ENCODE measurements at places on chromosomes 1 and 21.
A peak's percentile ranks its signal among the peaks of the same experiment; 100 is the strongest.

GRCh38 chr1:206100226-206100815, 16.9 kb downstream of the AVPR1B start:
- DNase-seq = no peak

DNA sequence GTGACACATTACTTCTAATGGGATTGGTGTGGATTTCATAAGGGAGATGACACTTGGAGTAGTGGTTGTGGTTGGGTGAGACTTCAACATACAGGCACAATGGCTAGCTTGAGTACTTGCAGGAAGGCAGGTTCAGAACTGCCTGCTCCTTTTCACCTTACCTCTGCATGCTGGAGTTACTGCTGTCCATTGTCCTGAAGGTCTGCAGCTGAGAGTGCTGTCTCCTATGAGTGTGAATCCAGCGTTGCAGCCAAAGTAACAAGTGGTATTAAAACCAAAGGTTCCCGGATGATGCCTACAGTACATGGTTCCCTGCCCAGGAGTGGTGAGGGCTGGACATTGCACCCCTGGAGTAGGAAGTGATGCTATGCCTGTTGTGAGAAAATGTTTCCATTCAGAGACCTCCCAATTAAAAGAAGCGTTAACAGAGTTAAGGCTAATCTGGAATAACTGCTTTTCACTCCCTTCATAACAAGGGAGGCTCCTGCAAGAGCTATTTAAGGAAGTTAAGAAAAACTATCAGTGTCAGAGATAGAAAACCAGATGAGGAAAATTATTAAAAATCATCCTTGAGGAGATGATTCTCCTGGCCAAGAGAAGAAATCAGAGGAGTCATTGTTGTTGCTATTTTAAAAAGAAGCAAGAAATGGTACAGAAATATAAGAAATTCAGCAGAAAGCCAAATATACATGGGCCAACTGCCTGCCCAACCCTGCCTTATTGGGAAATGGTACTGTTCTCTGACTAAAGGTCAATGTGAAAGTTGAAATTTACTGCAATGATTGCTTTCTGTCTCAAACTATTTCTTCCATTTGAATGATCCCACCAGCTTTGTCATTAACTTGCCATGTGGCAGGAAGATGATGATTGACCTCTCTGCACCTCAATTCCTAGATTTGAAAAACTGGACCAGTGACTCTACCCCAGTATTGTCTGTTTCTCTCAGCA, 9.8 kb upstream of the F5 start:
- DNase-seq = no peak

DNA sequence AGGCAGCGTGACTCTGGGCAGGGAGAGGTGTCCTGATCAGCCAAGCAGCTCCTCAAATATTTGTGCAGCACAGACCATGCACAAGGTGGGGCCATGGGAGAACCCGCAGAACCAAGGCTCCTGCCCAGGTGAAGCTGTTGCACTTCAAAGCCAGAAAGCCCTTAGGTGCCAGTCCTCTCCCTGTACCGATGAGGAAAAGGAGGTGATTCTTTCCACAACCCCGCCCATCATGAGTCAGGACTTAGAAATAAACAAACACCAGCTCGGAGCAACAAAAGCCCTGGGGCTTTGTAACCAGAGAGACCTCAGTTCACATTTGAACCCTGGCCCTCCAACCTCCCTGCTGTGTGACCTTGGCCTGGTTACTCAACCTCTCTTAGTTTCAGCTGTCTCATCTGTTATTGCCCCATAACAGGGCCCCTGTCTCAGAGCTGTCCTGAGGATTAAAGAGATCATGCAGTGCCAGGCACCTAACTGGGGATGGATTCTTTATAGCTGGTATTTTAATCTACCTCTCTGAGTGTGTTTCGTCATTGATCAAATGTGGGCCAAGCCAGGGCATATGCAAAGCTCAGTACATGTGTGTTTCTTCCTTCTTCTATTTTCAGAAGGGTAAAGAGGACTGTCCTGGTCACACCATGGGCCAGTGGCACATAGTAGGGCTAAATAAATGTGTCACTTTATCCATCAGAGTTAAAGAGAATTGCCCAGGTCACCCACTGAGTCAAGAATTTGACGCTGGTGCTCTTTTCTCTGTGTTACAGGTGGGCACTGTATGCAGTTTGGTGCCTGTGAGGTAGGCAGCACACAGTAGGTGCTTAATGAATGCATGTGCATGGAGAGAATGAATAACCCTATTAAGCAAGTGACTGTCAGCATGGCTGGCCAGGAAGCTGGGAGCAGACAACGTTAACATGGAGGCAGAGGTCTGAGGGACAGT, 1.4 kb downstream of the LDLRAD1 start:
- DNase-seq = no peak

DNA sequence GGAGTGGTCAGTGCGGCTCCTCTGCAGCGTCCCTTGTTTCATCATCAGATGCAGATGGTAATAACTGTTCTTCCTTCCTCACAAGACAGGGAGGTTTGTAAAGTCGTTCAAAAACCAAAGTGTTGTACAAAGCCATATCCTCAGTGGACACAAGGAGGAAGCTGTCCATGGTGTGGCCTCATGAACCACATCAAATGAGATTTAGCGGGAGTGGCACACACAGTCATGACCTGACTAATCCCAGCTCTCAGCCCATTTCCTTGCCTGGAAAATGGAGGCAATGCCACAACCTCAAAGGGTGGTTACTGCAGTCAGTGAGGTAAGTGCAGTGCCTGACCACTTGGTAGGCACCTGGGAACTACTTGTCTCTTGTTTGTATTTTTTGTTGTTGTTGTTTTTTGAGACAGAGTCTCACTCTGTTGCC, 13.4 kb downstream of the ENTREP3 start:
- DNase-seq = no peak

DNA sequence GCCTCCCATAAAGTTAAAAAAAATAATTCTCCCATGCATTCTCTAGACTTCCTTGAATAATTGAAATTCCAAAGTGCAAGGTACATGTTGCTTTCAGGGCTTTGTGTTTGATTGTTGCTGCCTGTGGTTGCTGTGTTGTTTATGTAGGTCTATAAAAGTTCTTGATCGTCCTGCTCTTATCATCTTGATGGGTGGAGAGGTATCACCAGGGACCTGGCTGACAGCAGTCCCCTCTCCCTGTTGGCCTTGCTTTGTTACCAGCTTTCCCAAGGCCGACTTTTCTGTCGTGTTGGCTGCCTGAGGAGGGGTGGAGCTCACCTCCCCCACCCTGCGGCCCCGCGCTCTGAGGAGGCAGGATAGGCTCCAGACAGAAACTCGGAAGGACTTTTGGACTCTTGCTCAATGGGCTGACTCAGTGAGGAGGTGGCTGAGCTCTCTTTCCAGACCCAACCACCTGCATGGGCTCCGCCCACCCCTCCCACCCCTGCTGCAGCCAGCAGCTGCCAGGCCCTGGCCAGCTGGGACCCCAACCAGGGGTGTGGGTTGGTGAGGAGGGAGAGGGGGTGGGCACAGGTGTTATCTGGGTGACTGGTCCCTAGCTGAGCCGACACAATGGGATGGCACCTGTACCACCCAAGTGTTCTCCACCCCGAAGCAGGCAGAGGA, 2.0 kb downstream of the INAVA start:
- no peak for DNase-seq

DNA sequence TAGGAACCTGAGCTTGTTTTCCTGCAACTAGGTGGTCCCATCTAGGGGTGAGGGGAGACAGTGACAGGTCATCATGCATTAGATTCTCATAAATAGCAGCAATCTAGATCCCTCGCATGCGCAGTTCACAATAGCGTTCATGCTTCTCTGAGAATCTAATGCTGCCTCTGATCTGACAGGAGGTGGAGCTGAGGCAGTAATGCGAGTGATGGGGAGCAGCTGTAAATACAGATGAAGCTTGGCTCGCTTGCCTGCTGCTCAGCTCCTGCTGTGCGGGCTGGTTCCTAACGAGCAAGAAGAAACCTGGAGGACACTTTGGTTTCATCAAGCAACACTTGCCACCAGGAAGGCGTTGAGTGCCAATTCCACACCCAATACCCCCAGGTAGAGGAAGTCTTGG, 95.1 kb upstream of the OLIG2 start:
- DNase-seq = no peak

- DNase-seq = no peak
Measured at GRCh38 chr21:15928196-15928595, 198.4 kb downstream of the USP25 start.

GRCh38 chr1:226308166-226308722, 720 bp downstream of the LIN9 start:
- DNase-seq = peak; percentile 0

- DNase-seq = no peak
Measured at GRCh38 chr1:64909031-64909430, 57.3 kb downstream of the JAK1 start.

- no peak for DNase-seq
Measured at GRCh38 chr1:40352126-40352525, 21.4 kb upstream of the SMAP2 start.

- no peak for DNase-seq
Measured at GRCh38 chr1:99685516-99686180, 39.7 kb downstream of the PALMD start.

- DNase-seq = no peak
Measured at GRCh38 chr1:237025358-237026074, 16.5 kb upstream of the RYR2 start.

- DNase-seq = no peak
Measured at GRCh38 chr21:42446531-42446930, 42.8 kb downstream of the UBASH3A start.

GRCh38 chr1:114153261-114154145, at the start of gene SYT6:
Gene SYT6 (minus strand): TSS chr1:114153869. CDS start chr1:114153772, 97 bp downstream.
- DNase-seq = no peak

DNA sequence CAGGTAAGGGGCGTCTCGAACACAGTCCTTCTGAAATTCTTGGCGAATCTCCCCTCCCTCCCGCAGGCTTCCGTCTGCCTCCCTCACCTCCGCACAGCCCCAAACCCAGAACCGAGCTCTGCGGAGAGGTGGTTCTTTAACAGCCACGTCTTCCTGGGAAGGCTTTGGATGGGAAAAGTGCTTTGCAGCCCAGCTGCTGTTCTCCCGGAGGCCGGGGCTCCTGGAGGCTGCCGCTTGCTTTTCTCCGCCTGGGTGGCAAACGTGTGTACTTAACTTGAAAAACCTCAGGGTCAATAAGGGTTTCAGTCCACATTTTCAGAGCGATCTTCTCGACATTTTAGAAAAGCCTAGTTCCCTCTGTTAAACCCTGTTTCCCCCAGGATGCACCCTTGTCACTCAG, 109.3 kb downstream of the PRDM16 start:
- DNase-seq = no peak

- no peak for DNase-seq
Measured at GRCh38 chr1:176558561-176558960, 95.6 kb downstream of the PAPPA2 start.

DNA sequence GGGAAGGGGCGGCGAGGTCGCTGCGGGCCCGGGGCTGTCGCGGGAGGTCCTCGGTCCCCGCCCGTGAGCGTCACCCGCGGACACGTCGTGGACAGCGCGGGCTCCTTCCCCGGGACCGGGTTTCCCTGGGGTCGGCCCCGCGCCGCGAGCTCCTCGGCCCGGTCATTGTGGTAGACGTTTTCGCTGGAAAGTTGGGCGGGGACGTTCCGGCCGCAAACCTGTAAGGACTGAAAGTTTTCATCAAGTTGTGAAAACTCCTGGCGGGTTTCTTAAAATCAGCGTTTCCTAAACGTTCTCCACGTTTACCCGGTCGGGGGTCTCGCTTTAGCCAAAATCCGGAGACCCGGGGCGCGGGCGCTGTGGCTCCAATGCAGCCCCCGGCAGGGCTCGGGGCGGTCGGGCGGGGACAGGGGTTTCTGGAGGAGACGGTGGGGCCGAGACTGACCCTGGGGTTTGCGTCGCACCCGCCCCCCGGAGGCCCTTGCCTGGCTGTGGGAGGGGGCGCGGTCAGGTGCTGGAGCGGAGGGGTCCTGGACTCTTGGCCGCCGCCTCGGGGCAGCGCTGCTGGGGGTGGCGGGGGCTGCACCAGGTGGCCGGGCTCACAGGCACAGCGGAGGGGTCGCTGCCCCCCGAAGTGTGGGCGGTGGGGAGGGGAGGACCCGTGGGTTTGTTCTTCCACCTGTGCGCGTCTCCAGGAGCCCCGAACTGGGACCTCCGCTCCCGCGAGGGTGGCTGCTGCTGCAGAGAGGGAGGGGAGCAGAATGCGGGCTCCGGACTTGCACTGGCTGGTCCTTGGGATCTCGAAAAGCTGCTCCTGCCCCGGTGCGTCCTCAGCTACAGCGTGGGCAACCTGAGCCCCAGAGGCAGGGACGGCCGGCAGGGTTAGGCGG, 827 bp downstream of the PRKCZ start:
- DNase-seq = no peak

- no peak for DNase-seq
Measured at GRCh38 chr1:176643536-176643935, 180.6 kb downstream of the PAPPA2 start.

- DNase-seq = no peak
Measured at GRCh38 chr1:158104891-158105290, 75.8 kb upstream of the CD1D start.

- DNase-seq = no peak
Measured at GRCh38 chr1:239707615-239708014, 321.2 kb downstream of the CHRM3 start.

DNA sequence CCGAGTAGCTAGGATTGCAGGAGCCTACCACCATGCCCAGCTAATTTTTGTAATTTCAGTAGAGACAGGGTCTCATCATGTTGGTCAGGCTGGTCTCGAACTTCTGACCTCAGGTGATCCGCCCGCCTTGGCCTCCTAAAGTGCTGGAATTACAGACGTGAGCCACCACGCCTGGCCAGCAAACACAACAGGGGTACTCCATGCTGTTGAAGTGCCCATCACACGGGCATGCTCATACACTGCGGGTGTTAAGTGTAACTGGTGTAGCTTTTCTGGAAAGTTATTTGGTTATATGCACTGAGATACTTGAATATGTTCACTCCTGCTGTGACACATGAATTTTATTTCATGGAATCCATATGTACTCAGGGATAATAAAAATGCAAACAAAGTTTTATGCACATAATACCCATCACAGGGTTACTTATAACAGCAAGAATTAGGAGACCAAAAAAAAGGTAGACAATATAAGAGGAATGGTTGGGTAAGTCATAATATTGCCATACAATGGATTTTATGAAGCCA, 9.2 kb downstream of the SRSF4 start:
- no peak for DNase-seq

DNA sequence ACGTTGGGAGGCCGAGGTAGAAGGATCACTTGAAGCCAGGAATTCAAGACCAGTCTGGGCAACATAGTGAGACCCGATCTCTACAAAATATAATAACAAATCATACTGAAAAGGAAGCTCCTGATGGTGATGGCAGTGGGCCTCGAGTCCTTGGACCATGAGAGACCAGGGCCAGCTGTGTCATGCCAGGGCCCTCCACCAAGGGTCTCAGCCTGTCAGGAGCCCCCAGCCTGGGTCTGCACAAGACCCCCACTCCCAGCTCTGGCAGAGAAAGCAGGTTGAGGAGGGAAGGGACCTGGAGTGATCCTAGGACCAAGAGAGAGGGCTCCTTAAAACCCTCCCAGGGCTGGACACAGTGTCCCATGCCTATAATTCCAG, 6.7 kb upstream of the CTRC start:
- DNase-seq = no peak

GRCh38 chr1:115506518-115506917, 135.3 kb upstream of the VANGL1 start:
- DNase-seq = no peak
